ENCODE measurements at places on chromosomes 4 and X. TPM values are rescaled to one million over a fixed set of nuclear protein-coding genes. Genes with fewer than 3 reads are reported as not detected.

DNA sequence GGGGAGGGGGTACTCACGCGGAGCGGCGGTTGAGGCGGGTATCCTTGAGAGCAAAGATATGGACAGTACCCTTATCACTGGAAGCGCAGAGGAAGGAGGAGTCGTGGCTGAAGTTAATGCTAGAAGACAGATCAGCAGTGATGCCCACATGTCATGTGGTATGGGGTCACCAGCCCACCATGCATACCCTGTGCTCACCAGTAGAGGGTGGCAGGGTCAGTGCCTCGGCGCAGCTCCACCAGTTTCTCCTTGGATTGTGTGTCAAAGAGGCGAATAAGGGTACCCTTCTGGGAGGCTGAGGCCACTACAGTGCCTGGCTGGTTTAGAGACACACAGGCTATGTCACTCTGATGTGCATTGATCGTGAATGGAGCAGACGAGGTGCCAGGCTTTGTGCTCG is 1.5 kb upstream of the PRAF2 start:
- DNase-seq: no peak

- DNase-seq: no peak
These were observed 1912.7 kb upstream of the TENM3 start for GRCh38 chr4:180330521-180330920.

- no peak for DNase-seq
These were observed 241.8 kb downstream of the GRIA3 start for GRCh38 chrX:123425904-123426303.

DNA sequence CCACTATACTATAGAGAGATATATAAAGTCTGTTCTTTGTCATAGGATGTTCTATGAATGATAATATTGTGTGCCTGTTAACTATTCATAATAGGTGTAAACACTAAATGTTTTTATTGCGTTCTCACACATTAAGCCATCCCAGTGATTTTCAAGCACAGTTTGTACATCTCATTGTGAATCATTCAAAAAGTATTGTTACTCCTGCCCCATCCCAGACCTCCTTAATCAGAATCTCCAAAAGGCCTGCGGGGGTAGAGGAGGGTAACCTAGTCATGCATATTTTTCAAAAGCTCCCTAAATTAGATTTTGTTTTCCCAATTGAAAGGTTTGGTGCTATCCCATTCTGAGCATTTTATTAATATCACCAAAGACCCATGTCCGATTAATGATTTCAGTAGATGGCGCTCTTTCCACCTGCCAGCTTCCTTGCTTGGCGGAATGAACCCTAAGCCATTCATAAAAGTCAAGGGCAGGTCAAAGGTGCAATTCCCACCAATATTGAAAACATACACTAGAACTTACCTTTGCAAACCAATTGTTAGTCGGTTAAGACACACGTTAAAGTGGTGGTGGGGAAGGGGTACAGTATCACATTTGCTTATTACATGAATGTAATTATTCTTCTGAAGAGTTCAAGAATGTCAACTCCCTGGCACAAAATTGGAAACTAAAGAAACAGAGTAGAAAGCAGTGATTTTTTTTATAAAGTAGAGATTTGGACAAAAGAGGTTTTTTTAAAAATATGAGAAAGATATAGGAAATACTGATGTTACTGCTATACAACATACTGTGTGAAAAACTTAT is 5.8 kb upstream of the TET2 start:
- no peak for DNase-seq

DNA sequence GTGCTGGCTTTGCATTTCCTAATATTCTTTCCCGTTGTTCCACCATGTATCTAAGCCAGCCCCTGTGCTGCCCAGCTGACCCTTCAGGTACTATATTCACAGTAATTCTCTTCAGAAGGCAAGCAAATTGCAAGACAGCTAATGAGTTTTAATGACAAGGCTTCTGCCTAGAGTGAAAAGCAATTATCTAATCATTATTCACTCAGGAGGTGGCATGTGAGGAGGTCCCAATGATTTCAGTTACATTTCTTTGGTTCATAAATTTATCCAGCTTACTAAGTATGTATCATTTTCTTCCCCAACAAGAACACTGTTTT is 123.0 kb downstream of the RASGEF1B start:
- no peak for DNase-seq

- DNase-seq: no peak
These were observed 173.4 kb upstream of the GALNT7 start for GRCh38 chr4:172995161-172995560.

GRCh38 chr4:54217642-54218495 is 11.2 kb upstream of the PDGFRA start:
- DNase-seq: peak; percentile 70

- no peak for DNase-seq
These were observed 419.5 kb downstream of the HNRNPD start for GRCh38 chr4:81954271-81954670.

DNA sequence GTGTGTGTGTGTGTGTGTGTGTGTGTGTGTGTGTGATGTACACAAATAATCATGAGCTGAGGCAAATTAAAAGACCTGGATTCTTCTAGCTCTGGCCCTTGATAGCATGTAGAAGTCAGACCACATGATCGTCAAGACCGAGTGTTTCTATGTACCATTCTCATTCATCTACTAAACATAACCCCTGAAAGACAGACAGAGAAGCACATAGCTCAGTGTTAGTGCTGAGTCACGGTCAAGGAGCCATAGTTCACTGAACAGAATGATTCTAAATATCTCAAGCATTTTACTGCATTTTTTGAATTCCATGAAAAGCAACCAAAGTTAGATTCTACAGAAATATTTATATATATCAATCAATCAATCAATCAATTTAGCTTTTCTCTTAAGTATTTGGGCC is 412.3 kb upstream of the CXorf51A start:
- no peak for DNase-seq

- DNase-seq: no peak
These were observed 254.6 kb downstream of the CBLL2 start for GRCh38 chrX:22527302-22527701.

DNA sequence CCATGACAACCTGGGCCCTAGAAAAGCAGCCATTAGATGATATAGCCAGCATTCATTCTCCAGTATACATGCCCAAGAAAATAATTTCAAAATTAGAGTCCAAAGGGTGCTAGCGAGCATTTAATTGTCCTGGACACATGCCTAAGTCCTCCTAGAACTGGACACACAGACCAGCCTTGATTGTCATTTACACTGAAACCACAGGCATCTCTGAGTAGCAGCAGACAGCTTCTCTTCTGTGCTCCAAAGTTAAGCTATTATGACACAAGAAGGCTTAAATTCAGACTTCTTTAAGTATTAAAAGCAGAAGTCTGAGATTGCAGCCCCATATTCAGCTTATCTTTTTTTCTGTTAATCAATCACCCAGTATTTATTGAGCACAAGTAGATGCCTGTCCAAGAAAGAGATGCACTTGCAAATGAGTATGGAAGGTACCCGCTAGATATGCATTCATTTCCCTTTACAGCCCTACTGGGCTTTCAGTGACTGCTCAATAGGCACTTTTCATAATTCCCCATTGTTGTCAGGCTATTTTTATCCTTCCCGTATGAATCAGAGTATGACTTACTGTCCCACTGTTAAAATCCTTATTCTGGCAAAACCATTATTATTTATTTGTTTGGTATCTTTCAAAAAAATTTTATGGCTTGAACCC is 374.1 kb downstream of the FBXW7 start:
- DNase-seq: no peak

GRCh38 chr4:4727536-4727935 is 131.9 kb upstream of the MSX1 start:
- DNase-seq: no peak

Gene GAGE2A
- not detected for total RNA-seq

Gene MAGEB2
- total RNA-seq: not detected

Gene PDE5A
- 58.0 TPM for total RNA-seq

Gene FRMD7
- not detected for total RNA-seq

Gene ZNF732
- 0.23 TPM for total RNA-seq

Gene SHROOM2
- total RNA-seq: 9.6 TPM

Data from upper lobe of right lung (tissue), 1 donor.